ENCODE measurements at places on chromosomes 2 and 18.
A peak's percentile ranks its signal among the peaks of the same experiment; 100 is the strongest.

DNA sequence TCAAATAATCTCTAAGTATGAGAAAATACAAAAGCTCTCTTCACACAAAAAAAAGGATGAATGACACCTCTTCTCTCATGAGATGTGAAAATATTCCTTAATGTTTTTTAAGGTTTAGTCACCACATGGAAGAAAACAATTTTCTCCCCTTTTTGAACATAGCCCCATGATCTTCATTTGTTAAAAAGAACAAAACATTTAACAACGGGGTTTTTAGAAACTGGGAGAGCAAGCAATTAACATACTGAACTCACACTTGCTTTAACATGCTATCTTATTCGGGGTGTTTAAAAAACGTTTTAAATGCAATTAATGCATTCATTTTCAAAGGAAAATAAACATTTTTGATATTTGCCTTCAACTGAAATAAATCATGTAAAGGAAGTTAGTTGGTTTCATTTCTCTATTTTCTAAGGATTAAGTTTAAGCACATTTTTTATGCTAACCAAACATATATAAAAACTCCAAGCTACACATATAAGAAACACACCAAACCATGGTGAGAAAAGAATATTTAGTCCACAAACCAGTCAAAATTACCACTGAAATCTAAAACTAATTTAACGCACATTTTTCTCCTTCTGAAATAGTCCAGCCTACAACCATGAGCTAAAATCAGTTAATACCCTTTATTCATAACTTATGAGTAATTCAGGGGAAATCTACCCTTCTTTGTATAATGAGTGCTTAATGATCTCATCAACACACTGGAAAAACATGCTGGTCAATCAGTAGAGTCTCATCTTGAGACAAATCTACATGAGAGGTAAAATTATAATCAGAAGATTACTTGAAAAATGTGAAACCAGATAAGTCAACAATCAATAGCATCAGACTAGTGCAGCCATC, 8.2 kb downstream of the FBXO11 start:
- DNase-seq: no peak

DNA sequence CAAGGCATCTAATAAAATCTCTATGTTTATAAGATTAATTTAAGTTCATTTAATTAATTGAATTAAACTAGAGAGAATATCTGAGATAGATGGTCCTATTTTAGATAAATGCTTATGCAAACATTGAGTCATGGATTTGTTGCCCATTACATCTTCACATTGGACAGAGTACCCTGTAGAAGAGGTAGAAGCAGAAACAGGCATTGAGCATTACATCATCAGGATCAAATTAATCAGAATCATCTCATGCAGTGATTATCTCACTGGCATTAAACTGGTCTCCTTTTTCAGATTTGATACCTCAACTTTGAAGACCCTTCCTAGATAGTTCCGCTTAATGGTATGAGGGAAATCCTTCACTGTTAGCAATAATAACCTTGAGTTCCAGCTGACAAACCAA, 469.6 kb upstream of the VRK2 start:
- no peak for DNase-seq

DNA sequence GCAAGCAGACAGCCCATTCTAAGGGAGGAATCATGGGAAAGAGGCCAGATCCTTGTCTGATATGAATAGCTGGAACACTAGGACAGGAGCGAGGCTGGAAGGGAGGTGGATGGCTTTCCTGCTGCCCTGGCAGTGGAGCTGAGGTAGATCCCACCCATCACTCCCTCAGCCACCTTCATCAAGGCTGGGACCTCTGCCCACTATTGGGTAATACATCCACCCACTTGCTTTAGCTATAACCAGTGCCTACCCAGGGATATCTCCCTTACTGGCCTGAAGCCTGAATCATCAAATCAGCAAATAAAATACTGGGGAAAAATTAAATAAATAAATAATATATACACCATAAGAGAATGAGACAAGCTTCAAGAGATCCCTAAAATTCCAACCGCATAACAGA, 183.2 kb upstream of the KYNU start:
- DNase-seq: no peak

DNA sequence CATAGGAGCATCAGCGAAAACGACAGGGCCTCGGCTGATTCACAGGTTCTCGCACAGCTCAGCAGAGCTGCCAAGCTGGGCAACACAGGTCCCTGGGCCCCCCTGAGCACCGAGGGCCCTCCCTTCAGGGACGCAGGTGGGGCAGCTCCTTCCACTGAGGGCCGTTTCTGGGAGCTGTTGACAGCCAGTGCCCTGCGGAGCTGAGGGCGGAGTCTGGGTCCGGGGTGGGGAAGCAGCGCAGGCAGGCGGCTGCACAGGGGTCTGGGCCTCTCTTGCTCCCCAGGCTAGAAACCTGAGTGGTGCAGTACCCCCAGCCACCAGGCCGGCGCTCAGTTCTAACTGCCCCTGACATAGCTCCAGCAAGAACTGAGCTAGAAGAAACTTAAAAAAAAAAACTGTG, 65.7 kb downstream of the PXDN start:
- no peak for DNase-seq

- DNase-seq: no peak
Measured at GRCh38 chr2:226868331-226869162, 32.7 kb downstream of the RHBDD1 start.

DNA sequence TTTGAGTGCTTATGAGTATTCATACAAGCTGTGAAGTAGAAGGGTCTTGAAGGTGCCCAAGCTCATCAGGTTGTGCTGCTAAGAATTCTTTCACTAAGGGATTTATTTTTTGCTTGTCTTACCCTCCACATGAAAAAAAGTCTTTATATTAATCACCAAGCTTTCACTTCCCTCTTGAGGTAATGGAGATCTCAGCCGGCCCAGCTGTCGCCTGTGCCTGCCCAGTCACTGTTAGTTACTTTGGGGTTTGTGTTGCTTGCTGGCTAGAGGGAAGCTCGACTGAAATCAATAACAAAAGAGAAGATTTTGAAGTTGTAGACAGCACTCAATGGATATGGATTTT, 21.9 kb downstream of the MC2R start:
- no peak for DNase-seq

DNA sequence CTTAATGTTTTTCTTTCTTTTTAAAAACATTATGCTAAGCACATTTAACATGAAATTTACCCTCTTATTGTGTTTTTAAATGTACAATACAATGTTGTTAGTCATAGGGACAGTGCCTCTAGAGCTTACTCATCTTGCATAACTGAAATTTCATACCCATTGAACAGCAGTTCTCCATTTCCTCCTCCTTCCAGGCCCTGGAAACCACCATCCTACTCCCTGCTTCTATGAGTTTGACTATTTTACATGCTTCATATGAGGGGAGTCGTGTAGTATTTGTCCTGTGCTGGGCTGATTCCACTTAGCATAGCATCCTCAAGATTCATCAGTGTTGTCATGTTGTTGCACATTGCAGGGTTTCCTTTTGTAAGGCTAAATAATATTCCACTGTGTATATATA, 92.6 kb downstream of the SPATS2L start:
- no peak for DNase-seq

DNA sequence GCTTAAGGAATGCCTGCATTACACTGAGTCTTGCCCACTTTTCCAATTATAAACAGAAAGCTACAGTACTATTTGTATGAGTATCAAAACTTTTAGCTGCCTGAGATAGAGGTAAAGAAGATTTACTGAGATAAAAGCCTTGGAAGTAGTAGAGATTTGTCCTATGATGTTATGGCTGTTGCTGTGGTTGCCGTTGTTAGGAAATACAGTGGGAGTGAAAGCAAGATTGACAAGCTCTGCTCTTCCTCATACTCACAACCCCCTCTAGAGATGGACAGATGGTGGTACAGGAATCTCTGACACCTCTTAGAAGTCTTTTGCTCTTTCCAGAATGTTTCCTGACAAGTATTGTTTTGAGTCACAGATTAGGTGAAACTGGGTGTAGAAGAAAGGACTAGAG, 242.5 kb downstream of the RPIA start:
- no peak for DNase-seq

- DNase-seq: no peak
Measured at GRCh38 chr2:215848698-215849097, 164.7 kb downstream of the MREG start.

- DNase-seq: no peak
Measured at GRCh38 chr2:126808929-126809328, 89.8 kb upstream of the TEX51 start.

GRCh38 chr2:42495234-42495581, 1.4 kb upstream of the KCNG3 start:
- DNase-seq: no peak

- no peak for DNase-seq
Measured at GRCh38 chr2:174122185-174122584, 126.1 kb downstream of the OLA1 start.

GRCh38 chr2:36762764-36763490, 66.4 kb downstream of the VIT start:
- DNase-seq: no peak

- DNase-seq: no peak
Measured at GRCh38 chr2:19086231-19086651, 272.2 kb downstream of the OSR1 start.

DNA sequence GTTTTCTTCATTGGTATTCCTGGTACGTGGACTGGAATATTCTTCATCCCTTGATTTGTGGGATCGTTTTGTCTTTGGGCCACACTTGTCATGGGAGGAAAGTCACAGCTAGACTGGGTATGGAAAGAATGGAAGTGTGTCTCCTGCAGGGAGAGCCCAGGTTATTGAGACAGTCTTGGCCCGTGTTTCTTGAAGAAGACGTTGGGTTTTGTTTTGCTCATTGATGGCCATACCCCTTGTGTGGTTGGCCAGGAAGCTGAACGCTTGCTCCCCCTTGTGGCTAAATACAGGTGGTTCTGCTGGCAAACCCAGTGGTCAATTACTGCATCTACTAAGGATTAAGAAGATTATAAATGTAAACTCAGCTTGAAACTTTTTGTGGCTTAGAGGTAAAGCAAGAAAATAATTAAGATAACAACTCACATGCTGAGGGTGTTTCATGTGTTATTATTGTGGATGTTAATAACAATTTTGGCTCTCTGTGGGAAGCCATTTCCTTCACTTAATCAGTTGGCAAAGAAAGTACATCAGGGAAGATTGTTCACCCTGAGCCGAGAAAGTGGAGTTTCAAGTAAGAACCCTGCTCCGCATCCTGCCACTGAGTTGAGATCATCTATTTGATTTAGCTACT, 91.8 kb downstream of the NEDD4L start:
- peak; percentile 28 for DNase-seq

DNA sequence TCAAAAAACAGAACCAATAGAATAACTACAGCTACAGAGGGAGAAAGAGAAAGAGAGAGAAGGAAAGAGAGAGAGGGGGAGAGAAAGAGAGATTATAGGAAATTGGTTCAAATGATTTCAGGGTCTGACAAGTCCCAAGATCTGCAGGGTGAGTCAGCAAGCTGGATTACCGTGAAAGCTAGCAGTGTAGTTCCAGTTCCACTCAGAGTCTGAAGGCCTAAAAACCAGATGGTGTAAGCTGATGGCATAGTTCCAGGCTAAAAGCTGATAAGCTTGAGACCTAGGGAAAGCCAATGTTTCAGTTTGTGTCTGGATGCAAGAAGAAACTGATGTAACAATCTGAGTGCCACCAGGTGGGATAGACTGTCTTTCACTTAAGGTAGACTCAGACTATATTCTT, 397.7 kb downstream of the TRIB2 start:
- DNase-seq: no peak

- DNase-seq: no peak
Measured at GRCh38 chr2:227186751-227187150, 22.3 kb downstream of the COL4A3 start.

DNA sequence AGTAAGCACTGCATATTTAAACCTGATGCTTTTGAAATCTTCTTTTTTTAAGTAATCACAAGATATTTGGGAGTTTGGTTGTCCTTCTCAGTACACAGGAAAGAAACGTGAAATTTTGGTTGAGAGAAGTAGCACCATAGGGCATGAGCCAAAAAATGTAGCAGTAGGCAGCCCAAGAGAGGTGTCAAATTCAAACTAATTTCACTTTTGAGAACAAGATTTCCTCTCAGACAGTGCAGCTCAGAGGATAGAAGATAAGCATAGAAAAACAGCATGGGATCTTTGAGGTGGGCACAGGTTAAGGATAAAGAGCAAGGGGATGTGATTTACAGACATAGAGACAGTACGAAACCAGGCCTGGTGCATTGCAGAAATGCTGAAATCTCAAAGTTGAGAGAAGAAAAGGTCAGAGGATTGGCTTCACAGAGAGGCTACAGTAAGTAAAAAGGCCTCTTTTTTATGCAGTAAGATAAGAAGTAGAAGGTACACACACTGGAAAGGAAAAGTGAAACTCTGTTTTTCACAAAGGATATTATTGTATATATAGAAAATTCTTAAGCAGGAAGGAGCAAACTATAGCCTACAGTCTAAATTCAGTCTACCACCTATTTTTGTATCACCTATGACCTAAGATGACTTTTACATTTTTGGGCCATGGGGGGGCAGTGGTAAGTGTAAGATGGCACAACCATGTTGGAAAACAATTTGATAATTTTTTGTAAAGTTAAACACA, 89.8 kb downstream of the PKP4 start:
- DNase-seq: no peak

DNA sequence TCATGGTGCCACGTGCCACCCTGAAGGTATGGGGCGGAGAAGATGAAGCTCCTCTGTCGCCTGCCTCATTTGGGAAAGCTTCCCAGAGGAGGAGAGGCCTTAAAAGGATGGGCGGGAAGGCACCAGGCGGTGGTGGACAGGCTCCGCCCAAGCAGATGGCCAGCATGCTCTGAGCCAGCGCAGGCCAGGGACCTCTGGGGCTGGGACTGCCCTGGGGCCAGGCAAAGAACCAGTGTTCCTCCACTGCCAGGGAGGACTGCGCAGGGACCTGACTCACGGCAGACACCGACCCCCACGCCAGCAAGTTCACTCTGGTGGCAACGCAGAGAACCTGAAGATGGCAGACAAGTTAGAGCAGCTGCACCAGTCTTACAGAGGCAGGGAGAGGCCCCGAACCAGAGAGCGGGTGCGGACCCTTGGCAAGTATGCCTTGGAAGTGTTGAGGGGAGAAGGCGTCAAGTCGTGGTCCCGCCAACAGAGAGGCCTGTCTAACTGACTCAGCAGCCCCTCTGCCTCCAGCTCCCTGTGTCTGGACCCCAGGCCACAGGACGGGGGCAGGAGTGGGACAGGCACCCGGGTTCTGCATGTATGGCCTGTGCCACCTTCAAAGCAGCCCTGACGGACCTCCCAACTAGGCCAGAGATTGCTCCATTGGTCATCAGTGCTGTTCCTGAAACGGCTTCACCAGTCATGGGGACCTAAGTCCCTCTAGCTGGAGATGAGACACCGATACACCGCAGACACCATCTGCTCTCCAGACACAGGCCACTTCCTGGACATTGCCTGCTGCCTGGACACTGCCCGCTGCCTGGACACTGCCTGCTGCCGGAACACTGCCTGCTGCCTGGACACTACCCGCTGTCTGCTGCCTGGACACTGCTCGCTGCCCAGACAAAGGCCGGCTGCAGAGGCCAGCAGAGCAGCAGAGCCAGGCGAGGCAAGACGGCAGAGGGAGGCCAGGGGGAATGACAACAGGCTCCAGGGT, 124.7 kb downstream of the HDAC4 start:
- no peak for DNase-seq

- no peak for DNase-seq
Measured at GRCh38 chr2:179850188-179850587, 11.2 kb downstream of the ZNF385B start.

GRCh38 chr2:9222239-9222892, 15.8 kb downstream of the ASAP2 start:
- no peak for DNase-seq

GRCh38 chr18:33560686-33561370, 17.2 kb upstream of the ASXL3 start:
- no peak for DNase-seq
